ENCODE measurements at places on chromosomes 6 and 20.

- DNase-seq: no peak
These were observed 728 bp downstream of the PSMA7 start for GRCh38 chr20:62142252-62143080.

- no peak for DNase-seq
These were observed 2.8 kb downstream of the PPP1R10 start for GRCh38 chr6:30614044-30614842.

GRCh38 chr6:158256746-158257424 lies 55.4 kb upstream of the TULP4 start:
- DNase-seq: no peak

DNA sequence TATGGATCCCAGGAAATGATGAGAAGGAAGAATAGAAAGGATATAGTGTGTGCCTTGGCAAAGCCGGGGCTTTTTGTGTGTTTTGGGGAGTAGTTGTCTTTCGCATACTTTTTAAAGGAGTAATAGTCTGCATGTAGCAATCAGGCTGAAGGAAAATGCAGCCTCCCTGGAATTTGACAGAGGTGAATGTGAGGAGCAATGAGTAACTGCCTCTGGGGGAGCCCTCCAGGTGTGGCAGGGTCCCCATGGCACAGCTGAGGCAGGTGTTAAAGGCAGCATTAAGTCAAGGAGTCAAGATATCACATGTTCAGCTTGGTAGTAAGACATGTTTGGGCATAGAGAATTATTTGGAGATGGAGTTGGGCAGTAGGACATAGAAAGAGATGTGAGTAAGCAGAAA lies 203.1 kb downstream of the C6orf118 start:
- no peak for DNase-seq

DNA sequence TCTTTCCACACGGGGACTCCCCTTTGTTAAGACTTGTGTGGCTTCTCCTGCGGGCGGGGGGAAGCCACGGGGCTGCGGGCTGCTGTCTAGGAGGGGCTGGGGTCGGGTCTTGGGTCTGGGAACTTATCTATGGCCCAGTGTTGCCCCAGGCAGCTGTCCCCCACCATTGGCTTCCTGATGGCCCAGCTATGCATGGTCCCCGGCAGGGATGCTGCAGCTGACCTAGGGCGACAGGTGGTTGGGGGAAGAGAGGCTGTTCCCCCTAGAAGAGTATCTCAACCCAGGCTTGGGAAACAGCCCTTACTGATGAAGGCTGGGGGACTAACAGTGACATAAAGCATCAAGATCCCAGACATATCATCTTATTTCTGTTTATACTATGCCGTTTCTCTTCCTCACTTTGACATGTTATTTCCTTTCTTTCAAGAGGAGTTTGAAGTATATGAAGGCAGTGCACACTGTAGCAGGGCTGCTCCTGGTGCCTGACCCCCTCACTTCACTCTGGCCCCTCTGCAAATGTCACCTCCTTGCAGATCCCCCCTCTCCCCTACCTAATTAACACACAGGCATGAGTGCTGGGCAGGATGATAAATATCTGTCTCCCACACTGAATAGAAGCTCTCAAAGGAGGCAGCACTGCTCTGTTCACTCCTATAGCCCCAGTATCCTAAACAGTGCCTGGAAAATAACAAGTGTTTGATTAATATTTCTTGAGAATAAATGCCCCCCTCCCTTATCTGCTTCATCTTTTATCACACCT lies 87.0 kb downstream of the HIVEP2 start:
- DNase-seq: peak; percentile 66

GRCh38 chr6:88922775-88923548 lies 40.5 kb downstream of the RNGTT start:
- DNase-seq: peak; percentile 62

DNA sequence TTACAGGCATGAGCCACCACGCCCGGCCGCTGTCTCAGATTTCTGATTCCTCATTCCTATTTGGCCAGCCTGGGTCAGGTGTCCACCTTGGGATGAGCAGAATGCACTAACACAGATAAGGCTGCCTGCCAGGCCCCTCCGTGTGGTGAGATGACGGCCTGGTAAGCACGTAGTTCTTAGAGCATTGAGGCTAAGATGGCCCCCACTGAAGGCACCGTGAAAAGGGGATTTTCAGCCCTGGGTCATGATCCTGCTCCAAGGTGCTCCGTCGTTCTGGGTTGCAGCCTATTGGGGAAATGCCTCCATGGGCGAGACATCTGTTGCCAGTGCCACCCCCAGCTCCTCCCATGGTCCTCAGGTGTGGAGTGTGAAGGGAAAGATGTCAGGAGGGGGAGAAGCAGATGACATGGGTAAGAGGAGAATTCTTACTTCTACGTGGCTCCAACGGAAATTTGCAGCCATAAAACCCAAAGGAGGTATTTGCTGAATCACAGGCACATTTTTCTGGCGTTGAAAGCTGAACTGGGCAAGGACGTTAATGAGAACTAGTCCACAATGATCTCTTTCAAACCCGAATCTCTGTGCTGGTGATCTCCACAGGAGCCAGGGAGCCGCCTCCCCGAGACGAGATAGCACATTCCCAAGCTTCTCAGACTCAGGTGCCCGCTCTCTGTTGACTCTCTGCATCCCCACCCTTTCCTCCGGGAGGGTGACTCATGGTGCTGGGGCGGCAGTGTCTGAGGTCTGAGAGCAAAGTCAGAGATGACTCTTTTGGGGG lies 34.0 kb upstream of the BMP6 start:
- peak; percentile 27 for DNase-seq

GRCh38 chr6:112298816-112299281 lies 44.5 kb upstream of the LAMA4 start:
- no peak for DNase-seq

GRCh38 chr6:26243132-26243531 lies 121.9 kb upstream of the BTN3A2 start:
- no peak for DNase-seq

- peak; percentile 17 for DNase-seq
These were observed 12.9 kb upstream of the EMILIN3 start for GRCh38 chr20:41379551-41379950.

DNA sequence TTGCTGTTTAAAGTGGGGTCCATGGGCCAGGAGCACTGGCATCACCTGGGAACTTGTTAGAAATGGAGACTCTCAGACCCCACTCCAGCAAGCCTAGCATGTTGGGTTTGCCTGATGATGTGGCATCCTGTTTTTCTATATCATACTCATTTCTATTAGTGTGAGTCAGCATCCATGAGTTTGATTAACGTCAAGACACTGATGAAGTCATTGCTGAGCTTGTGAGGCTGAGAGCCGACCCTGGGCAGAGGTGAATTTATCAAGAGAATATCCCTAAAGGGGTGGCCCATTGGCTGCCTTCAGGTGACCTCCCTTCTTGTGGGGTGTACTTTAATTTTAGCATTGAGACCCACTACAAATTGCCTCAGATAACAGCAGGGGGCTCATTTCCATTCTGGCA lies 43.4 kb upstream of the RNF144B start:
- no peak for DNase-seq

GRCh38 chr20:38873050-38873581 lies 53.1 kb upstream of the FAM83D start:
- DNase-seq: peak; percentile 46

- DNase-seq: peak; percentile 77
These were observed 575 bp downstream of the WTAP start for GRCh38 chr6:159727717-159728445.

DNA sequence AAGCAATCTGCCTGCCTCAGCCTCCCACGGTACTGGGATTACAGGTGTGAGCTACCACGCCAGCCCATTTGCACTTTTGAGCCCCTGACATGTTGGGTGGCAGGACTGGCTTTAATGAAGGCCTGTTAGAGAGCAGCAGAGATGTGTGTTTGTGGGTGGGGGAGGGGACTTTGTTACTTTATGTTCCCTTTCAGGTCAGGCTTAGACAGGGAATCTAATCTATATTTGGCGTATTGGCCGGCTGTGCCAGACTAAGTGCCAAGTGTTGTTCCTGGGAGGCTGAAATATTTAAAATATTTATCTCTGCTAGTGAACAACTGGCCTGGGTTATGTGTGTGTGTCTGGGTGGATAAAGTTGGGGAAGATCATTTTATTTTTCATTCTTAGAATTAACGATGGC lies 6.1 kb downstream of the GMPR start:
- DNase-seq: no peak

GRCh38 chr6:126743076-126743475 lies 375.4 kb upstream of the RSPO3 start:
- no peak for DNase-seq

DNA sequence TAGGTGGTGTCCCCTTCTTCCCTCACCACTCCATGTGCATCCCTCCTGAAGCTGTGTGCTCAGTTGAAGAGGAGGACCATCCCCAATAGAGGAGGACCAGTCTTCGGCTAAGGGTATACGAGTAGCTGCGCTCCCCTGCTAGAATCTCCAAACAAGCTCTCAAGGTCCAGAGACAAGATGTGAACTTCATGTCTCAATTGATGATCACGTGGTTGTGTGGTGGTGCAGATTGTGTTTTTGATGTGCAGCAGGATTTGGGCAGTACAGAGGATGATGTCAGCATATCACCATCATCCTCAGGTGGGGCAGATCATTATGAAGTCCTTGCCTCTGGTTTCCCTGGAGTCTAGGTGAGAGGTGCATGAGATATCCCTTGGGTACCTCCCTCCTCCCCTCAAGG lies 20.0 kb upstream of the DDR1 start:
- no peak for DNase-seq

GRCh38 chr6:2796861-2797260 lies 31.7 kb downstream of the WRNIP1 start:
- no peak for DNase-seq

- peak; percentile 93 for DNase-seq
These were observed at the start of gene TOMM34 for GRCh38 chr20:44960103-44960852. Gene TOMM34, minus strand, starts transcription at chr20:44960397. Its CDS starts 64 bp downstream, at chr20:44960333.

GRCh38 chr20:41733151-41733550 lies 115.0 kb upstream of the CHD6 start:
- peak; percentile 61 for DNase-seq

GRCh38 chr20:48163505-48163904 lies 378.2 kb upstream of the SULF2 start:
- no peak for DNase-seq

- DNase-seq: no peak
These were observed 29.9 kb downstream of the FRK start for GRCh38 chr6:116030770-116031169.

GRCh38 chr20:16216227-16216913 lies 356.9 kb downstream of the KIF16B start:
- DNase-seq: no peak

GRCh38 chr20:21315138-21315537 lies 12.0 kb downstream of the XRN2 start:
- peak; percentile 44 for DNase-seq

- DNase-seq: no peak
These were observed 193.6 kb upstream of the CEP162 start for GRCh38 chr6:84421031-84421430.

- no peak for DNase-seq
These were observed 96.8 kb upstream of the SLC35F1 start for GRCh38 chr6:117810269-117810668.

DNA sequence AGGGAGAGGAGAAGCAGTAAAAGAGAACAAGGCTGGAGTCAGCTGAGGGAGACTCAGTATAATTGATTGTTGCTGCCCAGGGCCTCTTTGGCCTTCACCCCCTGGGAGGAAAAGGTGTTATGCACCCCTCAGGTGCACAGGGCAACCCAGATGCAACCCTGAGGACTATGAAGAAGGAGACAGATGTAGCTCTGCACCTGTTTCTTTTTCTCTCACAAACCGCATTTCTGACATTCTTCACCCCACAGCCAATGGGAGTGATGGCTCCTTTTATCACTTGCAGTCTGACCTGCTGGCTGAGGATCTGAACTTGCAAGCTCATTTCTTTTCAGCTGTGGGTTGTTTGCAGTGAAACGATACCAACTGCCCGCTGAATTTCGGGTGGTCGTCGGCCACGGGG lies 64.1 kb upstream of the F13A1 start:
- no peak for DNase-seq

DNA sequence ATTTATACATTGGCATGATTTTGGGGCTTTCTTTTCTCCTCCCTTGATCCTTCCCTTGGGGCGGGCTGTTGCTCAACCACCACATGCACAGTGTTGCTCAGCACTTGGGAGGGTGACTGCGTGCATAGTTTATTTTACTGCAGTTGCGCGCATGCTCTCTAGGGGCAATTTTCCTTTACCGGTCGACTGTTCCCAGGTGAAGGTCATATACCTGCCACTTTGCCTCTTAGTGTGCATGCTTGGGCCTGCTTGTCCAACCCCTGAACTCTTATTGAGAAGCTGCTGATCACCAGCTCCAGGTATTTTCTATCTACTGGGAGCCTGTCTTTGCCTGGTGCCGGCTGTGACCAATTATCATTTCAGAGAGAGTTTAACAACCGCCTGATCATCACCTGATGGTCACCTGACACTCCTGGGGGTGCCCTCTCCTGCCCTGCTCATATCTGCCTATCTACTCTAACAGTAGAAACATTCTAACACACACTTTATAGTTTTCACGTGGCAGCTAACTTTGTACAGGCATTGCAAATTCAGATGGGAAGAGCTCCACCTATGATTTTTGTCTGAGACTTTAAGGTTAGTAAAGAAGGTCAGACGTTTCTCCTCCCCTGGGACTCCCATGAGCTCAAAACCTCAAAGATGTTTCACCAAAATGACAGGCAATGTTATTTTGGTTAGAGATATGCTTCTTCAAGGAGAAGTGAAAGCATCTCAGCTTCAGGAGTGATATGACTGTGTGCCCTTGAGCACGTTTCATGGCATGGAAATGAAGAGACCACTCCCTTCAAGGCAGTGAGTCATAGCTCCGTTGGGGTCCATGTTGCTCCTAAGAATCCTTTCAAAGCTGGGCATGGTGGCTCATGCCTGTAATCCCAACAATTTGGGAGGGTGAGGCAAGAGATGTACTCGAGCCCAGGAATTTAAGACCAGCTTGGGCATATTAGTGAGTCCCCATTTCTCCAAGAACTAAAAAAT lies 227.5 kb upstream of the MYLIP start:
- DNase-seq: peak; percentile 17

DNA sequence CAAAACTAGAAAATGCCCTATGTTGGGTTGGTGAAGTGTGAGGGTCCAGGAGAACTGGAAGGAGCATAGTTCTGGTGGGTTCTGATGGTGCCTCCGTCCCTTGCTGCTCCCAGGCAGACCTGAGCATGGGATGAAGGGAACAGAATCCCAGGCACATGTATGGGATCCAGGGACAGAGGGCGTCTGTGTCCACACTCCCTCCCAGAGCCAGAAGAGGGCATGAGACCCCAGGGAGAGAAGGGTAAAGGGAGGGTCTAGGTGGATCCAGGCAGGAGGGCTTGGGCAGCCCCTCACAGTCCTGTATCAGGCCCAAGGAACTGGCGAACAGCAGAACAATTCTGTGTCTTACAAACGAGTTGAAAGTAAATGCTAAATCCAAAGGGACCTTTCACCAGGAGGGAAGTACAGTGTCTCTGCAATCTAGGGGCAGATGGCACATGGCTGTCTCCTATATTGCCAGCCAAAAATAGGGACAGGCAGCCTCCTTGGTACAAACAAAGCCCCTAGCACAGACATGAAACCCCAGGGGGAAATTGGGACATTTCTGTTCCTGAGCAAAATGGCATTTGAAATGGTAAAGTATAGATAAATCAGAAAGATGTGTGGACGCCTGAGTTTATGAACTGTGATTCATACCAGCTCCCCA lies 2.5 kb upstream of the BPIFA1 start:
- DNase-seq: no peak

- DNase-seq: no peak
These were observed 619.0 kb downstream of the DOK5 start for GRCh38 chr20:55094353-55094861.

GRCh38 chr6:31113861-31114540 lies 599 bp upstream of the PSORS1C1 start:
- no peak for DNase-seq

- no peak for DNase-seq
These were observed 16.5 kb upstream of the AAR2 start for GRCh38 chr20:36219671-36220220.

- no peak for DNase-seq
These were observed 93.3 kb downstream of the SMOC2 start for GRCh38 chr6:168534265-168534664.

- DNase-seq: no peak
These were observed 79.5 kb upstream of the HTR1E start for GRCh38 chr6:86857783-86858182.

Data from common myeloid progenitor, CD34-positive (primary cell).